Glomerular endothelial cell (primary cell): ENCODE measurements at places on chromosomes 2 and 18.

DNA sequence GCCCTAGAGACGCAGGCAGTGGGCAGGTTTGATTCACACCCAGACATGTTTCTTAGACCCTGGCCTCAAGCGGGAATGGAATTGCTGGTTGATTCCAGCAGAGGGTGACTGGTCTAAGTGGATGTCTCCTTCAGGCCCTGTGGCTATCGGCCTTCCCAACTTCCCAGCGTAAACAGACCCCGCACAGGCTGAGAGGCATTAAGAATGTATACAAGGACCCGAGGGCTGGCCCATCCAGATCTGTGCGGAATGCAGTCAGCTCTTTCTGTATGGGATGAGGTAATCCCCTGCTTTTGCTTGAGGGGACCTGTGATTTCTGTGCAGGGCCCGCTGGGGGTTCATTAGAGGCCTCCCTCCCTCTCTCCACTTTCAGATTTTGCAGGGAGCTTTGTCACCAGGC is 6.5 kb downstream of the ACKR3 start:
- DNase-seq, result no peak

GRCh38 chr18:60259052-60259681 is 113.4 kb downstream of the MC4R start:
- DNase-seq, result no peak

DNA sequence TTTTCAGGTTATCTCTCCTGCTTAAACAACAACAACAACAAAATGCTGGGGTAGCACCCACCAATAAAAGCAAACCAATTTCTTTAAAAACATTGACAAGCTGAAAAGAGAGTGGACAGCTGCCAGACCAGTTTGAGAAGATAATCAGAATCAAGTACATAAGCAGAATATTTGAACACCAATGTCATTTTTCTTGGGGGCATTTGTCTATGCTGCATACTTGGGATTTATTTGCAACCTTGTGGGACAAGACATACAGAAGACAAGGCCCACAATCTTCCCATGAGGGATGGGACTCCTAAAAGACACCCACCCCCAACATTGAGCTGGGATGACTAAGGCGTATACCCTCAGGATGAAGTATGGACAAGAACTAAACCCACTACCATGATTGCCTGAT is 62.2 kb upstream of the NXPH2 start:
- DNase-seq, result no peak

DNA sequence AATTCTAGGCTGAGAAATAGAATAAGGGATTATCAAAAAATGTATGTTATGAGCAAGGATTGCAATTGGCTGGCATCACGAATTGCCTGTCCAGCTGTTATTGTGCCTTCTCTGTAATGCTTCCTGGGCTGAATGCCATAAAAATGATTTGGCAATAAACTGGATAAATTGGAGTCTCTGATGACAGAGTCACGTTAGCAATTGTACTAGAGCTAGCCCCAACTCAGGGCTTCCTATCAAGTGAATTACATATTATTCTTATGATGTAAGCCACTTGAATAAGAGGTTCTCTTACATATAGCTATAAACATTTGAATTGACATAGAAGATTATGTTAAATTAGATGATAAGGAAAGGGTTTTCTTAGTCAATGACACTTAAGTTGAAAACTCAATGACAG is 607.5 kb upstream of the REG3G start:
- no peak for DNase-seq

- no peak for DNase-seq
Measured at GRCh38 chr18:60503199-60503598, 130.6 kb upstream of the MC4R start.

- DNase-seq, result no peak
Measured at GRCh38 chr2:6835467-6835866, 30.2 kb downstream of the CMPK2 start.

GRCh38 chr18:32920796-32921787 is 148.3 kb upstream of the KLHL14 start:
- peak; percentile 62 for DNase-seq

- DNase-seq, result no peak
Measured at GRCh38 chr2:122145856-122146255, 390.4 kb downstream of the TSN start.

GRCh38 chr2:237670641-237671040 is 43.3 kb downstream of the LRRFIP1 start:
- DNase-seq, result no peak

DNA sequence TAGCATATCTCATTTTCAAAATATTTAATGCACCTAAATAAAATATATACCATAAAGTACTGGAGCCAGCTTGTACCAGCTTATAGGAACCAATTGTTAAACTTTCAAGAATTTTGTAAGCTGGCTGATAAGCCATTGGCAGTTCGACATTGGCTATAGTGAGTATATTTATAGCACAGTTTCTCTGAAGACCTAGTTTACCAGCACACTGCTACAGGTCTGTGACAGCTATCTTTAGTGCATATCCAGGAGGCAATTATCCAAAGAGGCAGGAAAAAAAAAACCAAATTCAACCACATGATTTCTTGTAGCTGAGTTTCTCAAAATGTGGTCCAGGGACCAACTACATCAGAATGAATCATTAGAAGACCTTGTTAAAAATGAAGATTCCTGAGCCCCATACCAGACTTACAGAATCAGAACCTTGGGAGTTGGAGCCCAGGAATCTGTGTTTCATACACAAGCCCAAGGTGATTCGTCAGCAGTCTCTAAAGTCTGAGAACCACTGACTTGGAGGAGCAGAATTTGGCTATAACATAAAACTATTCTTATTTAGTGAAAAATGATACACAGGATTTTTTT is 279.0 kb upstream of the NRP2 start:
- no peak for DNase-seq

GRCh38 chr18:21703241-21703820 is 1.2 kb downstream of the ABHD3 start:
- no peak for DNase-seq

- DNase-seq, result no peak
Measured at GRCh38 chr2:172308253-172308935, 119.0 kb upstream of the ITGA6 start.

DNA sequence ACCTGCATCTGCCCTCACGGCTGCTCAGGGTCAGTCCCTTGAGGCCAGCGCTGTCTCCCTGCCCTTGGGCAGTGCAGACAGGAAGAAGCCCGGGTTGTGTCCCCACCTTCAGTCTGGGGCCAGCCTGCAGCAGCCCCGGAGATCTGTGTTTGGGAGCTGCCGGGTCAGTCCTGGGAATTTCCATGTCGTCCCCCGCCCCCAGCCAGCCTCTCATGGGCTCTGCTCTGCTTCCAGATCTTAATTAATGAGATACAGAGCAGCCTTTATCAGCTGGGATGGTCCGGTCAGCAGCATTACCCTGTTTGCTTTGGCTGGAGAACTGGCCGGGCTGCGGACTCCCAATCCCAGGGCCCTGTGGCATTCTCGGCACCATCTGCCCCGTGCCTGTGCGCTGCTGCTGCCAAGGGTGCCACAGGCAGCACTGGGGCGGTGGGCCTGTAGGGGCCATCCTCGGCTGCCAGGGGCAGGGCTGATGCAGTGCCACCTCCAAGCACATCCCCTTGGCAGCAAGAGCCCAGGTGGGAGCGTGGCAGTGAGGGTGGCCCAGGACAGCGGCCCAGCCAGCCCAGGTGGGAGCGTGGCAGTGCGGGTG is 2.4 kb downstream of the BOK start:
- no peak for DNase-seq

- DNase-seq, result no peak
Measured at GRCh38 chr18:13051159-13051558, 60.0 kb downstream of the CEP192 start.

- no peak for DNase-seq
Measured at GRCh38 chr2:133733901-133734255, 165.6 kb upstream of the NCKAP5 start.

- DNase-seq, result no peak
Measured at GRCh38 chr2:72083751-72084583, 63.7 kb downstream of the CYP26B1 start.

DNA sequence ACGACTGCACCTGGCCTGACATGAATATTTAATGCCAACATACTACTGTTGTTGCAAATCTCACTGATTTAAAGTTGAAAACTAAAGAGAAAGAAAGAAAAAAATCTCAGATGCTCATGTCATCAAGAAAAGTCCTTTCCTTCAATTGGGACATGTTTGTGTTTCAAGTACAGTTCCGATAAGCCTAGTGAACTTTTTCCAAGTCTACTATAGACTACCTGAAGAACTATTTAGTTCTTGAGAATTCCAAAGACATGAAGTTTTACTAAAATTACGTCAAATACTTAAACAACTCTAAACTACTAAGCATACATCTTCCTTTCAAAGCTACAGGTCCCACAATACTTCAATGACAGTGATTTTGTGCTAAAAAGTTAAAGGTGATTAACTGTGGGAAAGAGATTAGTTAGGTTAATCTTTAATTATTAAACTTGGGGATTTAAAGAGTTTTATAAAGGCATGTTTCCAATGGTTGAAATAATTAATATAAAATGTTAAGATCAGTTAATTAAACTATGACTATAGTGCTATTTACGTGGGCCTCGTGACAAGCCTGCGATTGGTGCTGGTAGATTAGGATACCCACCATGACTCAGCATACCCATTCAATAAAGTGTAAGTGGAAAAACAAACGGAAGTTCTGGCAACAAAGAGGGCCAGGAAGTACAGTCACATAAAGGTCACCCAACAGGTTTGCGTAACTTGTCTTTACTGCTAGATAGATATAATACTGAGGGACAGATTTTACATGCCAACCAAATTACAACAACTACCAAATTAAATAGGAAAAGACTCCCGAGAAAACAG is 55.5 kb downstream of the SEPTIN10 start:
- DNase-seq, result peak; percentile 92

DNA sequence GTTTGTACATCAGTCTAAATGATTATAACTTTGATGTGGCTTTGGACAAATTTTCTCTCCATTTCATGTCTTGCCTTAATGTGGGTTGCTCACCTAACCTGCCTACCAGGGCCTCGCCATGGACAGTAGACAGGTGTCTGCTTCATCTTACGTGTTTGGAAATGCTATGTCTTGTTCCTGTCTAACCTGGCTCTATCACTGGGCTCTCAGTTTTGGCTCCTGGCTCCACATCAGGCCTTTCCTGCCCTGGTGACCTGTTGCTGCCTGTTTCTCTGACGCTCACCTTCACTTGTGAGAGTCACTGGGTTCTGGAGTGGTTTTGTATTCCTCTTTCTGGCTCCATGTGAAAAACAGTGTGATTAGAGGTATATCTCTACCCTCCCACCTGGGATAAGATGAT is 65.9 kb downstream of the PHLPP1 start:
- DNase-seq, result no peak

- no peak for DNase-seq
Measured at GRCh38 chr18:53219853-53220252, 879.9 kb downstream of the DCC start.

GRCh38 chr2:68317971-68318913 is 1.5 kb downstream of the CNRIP1 start:
- DNase-seq, result no peak

- no peak for DNase-seq
Measured at GRCh38 chr2:26465981-26466471, 11.9 kb downstream of the OTOF start.

DNA sequence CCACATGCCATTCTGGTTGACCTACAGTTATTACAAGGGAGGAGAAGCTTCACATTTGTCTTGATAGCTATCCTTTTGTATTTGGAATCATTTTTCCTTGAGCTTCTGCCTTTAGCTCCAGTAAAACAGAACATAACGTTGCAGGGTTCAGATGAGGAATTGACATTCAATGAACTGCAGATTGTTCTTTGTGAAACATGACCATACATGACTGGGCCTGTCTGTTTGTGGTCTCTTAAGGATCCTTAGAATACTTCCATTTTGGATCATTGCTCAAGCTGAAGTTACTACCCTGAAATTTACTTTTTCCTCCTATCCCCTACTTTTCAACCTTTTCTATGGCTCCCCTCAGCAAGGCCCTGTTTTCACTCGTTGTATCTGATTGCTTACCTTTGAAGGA is 1281.7 kb upstream of the CELF4 start:
- DNase-seq, result no peak

DNA sequence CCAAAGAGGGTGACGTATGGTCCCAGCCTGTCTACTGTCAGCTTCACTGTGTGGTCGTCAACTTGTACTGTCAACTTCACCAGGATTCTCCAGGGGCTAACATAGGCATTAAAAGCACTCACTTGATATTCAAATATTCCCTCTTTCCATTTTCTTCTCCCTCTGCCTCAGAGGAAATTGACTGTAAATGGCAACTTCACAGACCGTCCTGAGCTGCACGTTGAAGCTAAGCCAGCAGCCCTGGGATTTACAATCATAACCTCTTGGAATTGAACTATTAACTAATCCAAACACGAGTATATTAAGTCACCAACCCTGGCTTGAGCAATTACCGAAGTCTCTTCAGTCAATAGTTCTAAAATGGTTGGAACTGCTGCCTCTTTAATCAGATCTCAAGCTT is 38.5 kb downstream of the SLC4A3 start:
- no peak for DNase-seq

- DNase-seq, result no peak
Measured at GRCh38 chr2:47068981-47069627, 86.0 kb downstream of the STPG4 start.

GRCh38 chr2:15702452-15702851 is 110.8 kb downstream of the DDX1 start:
- no peak for DNase-seq

DNA sequence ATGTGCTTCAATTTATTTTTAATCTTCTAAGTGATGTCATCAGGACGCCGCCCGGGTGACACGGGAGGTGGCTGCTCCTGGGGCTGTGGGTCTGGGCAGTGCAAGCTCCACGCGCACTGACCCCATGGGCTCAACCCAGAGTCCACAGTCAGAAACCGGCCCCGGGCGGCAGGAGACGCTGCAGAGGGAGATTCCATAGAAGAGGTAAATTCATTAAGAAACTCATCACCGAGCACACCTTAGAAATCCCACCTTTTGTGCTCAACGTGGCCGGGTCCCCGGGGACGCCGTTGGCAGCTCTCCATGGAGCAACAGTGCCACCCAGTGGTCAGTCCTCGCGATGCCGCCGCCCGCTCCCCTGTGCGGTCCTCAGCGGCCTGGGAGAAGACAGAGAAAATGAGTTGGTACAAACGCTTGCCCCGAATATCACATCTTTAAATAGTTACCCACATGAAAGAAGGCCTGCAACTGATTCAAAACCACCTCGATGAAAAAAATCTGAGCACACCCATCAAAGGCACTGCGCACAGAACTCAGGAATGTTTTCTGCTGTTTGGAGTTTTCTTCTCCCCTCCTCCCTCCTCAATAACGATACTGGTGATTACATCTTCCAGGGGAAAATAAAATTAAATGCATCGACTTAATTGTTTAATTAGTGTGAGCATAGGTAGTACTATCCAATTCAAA is 92.6 kb downstream of the CMPK2 start:
- DNase-seq, result no peak
